Mesothelial cell of epicardium (in vitro differentiated cells): ENCODE measurements at places on chromosomes 6 and 20.

DNA sequence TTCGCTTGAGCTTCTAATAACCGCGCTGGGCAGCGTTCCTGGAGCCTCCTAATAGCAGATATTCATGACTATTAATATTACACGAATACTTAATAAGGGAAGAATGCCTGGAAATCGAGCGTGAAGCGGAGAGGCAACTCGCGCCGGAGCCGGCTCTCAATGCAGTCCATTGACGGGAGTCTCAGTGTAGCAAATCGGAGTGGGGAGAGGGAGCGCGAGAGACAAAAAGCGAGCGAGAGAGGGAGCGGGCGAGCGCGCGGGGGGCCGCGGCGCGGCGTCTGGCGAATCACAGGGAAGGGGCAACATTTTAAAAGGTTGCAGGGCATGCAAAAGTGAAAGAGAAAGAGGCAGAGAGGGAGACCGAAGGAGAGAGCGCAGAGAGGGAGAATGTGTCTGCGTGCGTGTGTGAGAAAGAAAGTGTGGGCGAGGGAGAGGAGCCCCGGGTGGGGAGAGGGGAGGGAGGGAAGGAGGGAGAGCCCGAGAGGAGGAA is 2.9 kb downstream of the TFAP2A start:
- no peak for DNase-seq

GRCh38 chr6:111662794-111663593 is 57.3 kb upstream of the TRAF3IP2 start:
- no peak for DNase-seq

- DNase-seq: no peak
Observed at GRCh38 chr6:130674604-130675003, 152.6 kb upstream of the SMLR1 start.

GRCh38 chr20:53439616-53440015 is 154.0 kb downstream of the ZNF217 start:
- no peak for DNase-seq

- peak; percentile 59 for DNase-seq
Observed at GRCh38 chr6:41602864-41603608, 35.2 kb upstream of the MDFI start.
